ENCODE measurements at places on chromosomes 1 and 21. TPM values are rescaled to one million over a fixed set of nuclear protein-coding genes. Genes with fewer than 3 reads are reported as not detected.

HES2 gene
- total RNA-seq = not detected

IFNLR1 gene
- 0.49 TPM for total RNA-seq

NPHS2 gene
- total RNA-seq = not detected

YOD1 gene
- total RNA-seq = 15.3 TPM

RHBDL2 gene
- 0.22 TPM for total RNA-seq

NBPF20 gene
- 4.7 TPM for total RNA-seq

TTLL7 gene
- 15.7 TPM for total RNA-seq

CD247 gene
- total RNA-seq = 5.2 TPM

MIGA1 gene
- 29.4 TPM for total RNA-seq

ASPM gene
- total RNA-seq = 0.45 TPM

DNA sequence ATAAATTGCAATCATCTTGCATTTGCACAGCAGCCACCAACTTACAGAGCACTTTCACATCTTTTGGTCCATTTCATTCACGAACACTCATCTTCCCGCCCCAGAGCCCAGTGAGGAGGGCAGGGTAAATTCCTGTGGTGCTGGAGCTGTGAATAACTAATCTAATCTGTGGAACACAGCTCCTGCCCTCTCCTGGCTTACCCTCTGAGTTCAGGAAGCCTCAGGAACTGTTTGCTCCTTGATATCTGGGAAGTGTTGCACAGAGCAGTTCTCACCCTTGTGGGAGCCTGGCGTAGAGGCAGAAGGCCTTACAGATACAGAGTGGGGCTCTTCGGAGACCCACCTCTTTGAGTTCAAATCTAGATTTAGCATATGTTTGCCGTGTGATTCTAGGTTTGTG lies 11.6 kb upstream of the RD3 start:
- DNase-seq = no peak

DNA sequence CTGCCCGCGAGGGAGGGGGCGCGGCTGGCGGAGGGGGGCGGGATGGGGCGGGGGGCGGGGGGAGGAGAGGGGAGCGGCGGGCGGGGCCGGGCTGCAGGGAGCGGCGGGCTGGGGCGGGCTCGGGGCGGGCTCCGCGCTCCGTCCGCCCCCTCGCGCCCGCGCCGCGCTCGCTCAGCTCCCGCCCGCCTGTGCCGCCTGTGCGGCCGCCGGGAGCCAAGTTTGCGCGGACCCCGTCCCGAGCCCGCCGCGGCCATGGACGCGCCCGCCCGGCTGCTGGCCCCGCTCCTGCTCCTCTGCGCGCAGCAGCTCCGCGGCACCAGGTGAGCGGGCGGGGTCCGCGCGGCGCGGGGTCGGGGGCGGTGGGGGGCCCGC lies at the start of gene GABRD:
GABRD (plus strand) TSS at position 174 of the 372 bp plus-strand sequence; CDS start at position 253, 79 bp downstream.
- no peak for DNase-seq

GRCh38 chr1:222097588-222097987 lies 355.7 kb upstream of the DUSP10 start:
- DNase-seq = no peak

DNA sequence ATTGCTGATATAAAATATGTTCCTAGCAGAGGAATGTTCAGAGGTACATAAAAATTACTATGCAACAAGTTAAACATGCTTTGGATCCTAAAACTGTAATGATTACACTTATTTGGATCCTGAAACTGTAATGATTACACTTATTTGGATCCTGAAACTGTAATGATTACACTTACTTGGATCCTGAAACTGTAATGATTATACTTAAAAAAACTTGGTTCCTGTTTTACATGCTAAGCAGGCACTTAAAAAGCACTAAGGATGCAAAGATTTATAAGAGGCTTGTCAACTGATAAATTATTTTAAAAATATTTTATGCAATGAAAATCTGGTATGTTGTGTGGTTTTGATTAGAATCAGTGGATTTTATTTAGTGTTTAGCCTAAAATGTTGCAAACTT lies 47.7 kb downstream of the ZNHIT6 start:
- no peak for DNase-seq

- no peak for DNase-seq
These were observed 7.8 kb downstream of the PSMB2 start for GRCh38 chr1:35633547-35633946.

DNA sequence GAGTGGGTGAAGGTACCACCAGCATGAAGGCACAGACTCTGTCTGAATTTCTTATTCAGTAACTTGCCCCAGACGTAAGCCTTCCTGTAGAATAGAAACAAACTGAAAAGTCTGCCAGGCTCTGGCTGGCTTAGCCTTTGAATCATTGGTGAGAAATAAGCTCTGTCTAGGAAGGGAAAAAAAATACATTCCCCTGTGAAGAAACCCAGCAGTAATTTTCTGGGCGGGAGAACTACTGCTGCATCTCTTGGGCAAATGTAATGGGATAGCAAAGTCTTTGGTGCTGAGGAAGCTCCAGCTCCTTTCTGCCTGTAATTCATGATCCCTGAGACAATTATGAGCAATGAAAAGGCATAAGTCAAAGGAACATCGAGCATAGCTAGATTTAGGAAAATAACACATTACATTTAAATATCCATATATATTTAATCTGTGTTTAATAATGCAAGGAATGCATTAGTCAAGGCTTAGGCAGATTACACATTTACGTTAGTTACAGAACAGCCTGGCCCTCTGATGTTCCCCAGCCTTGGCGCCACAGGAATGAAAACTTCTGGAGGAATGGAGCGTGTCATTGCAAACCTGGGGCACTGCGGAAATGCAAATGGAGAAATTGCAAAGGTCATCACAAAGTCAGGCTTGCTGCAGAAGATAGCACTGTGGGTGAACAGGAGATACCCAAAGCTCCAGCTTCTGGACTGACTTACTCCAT lies 216.3 kb upstream of the CAMK1G start:
- DNase-seq = no peak

DNA sequence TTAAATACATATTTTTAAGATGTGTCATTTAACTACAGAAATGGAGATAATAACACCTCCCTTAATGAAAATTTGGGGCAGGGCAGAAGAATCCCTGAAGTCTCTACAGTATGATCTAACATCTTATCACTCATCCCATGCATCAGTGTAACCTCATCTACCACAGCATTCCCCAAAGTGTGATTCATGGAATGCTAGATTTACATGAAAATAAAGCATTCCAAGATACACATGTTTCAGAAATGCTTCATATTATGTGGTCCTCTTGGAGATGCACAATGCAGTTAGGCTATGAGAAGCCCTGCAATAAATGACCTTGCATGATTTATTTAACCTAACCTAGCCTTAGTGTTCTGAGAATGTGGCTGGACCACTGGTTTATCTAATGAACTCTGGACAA lies 166.9 kb upstream of the SYT6 start:
- DNase-seq = no peak

DNA sequence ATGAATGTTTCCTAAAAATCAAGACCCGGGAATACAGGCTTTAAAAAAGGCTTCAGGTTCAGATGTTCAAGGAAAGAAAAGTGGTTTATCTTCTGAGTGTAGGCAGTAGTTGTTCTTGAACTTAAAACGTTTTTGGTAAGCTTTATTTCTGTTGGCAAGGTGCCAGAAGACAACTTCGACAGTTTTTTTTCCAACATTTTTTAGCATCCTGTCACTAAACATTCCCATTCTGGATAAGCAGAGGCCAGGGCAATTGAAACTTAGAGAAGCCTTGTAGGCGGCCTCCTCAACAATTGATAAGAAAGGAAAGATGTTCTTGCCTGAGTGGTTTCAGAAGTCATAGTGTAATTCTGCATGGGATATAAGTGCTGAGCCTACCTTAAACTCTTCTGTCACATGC lies 66.7 kb downstream of the PATJ start:
- no peak for DNase-seq

DNA sequence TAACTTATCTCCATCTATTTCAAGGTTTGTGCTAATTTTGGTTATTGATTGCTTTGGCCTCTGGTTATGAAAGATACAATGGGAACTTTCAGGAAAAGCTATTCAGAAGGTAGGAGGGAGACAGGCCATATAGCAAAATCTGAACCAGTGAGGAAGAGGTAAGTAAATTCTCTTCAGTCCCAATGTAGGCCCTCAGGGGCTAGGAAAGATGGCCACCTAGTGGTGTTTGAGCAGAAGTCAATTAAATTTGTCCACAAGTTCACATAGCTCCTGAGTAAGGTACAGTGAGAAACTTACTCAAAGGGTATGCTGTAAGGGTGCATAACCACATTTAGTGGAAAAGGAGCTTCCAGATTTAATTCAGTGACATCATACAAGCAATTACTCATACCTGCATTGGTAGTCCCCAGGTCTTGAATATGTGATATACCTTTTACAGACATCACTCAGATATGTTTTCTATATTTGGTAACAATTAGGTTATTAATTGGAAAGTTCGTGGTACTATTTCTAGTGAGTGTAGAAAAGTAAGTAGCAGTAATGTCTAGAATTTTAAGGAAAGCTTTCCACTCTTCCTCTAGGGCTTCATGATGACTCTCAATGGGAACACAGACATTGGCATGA lies 21.4 kb upstream of the FMO1 start:
- DNase-seq = no peak

DNA sequence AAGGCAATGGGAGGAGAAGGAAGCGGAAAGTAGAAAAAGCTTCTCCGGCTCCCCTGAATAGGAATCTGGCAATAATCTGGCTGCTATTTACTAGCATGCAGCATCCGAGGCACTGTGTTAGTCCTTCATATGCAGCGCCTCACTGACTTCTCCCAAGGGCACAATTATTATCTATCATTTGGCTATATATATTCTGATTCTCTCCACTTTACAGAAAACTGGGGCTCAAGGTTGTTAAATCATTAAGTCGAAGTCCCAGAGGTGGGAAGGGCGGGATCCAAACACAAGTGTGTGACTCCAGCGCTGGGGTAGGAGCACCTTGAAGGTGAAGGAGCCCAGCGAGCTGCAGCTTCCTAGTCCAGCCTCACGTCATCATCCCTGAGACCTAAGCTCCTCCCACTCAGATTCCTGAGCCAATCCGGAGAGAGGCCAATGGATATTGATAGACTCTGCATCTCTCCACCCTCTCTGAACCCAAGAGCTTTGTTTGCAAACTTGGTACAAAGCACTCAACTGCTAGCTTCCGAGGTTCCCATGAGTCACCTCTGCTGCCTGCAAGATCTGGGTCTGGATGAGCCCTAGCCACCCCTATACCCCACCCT lies 16.6 kb upstream of the EYA3 start:
- no peak for DNase-seq

DNA sequence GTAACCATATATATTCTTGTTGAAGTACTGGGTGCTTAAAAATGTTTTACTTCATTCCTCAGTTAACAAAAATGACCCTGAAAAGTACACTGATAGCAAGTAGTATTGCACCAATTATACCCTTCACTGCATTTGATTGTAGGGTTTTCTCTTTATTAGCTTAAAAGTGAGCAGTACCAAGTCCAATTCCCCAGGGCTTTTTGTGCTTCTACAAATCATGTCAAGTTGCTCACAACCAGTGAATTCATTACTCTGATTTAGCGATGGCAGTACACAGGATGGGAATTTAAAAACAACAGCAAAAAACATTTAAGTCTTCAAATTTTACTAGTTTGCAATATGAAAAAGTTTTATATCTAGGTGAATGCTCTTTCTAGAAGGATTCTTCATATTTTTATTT lies 436.4 kb downstream of the PTBP2 start:
- no peak for DNase-seq

GRCh38 chr1:246508897-246509688 lies 2.0 kb upstream of the SMYD3 start:
- no peak for DNase-seq

GRCh38 chr1:95119273-95119672 lies 2.1 kb downstream of the TLCD4 start:
- no peak for DNase-seq

- no peak for DNase-seq
These were observed 527.3 kb downstream of the PLPP3 start for GRCh38 chr1:56052041-56052440.

- DNase-seq = no peak
These were observed 223.6 kb downstream of the SRGAP2C start for GRCh38 chr1:121408354-121408753.

GRCh38 chr1:223212441-223212840 lies 69.4 kb upstream of the TLR5 start:
- no peak for DNase-seq

DNA sequence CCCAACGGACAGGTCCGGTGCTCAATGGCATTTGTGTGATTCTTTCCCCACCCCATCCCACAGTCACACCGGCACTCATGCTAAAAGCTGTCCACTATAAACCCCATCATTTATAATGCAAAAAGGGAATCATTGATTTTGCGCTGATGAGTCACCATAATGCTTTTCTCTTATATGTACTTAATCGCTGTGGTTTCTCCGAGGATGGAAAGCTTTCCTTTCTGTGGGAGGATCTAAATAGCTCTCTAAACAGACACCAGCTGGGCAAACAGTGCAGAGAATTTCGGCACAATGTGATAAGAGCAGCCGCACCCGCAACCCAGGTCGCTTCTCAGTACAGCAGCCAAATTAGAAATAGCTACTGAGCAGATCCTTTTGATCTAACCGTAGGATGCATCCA lies 85.6 kb downstream of the SETD4 start:
- no peak for DNase-seq

GRCh38 chr1:68484618-68485017 lies 12.3 kb downstream of the DEPDC1 start:
- no peak for DNase-seq

DNA sequence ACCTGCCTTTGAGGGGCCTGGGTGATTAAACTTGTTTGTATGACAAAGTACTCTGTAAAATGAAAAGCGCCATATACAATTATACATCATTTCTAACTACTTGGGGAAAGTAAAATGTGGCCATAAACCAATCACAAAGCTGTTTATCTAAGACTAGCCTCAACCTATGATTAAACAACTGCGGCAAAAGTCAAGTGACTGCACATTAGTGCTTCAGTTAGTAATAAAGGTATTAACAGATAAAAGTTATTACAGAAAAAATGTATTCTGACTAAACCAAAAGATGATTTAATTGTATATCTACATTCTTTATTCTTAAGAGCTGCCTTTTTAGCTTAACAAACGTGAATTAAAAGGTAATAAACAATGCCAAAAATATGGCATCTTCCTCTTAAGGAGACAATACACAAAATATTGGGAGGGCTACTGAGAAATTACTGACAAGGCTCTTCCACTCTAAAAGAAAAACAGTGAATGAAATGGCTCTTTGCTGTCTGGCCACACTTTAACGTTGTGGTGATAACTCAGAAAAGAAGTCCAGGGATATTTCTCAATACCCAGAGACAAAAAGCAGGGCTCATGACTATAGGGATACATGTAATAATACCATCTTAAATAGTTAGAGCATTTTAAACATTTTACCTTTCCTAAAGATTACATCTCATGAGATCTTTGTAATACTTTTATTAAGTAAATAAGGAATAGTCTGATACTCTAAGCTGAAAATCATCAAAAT lies 8.6 kb downstream of the ARHGAP29 start:
- DNase-seq = no peak

- no peak for DNase-seq
These were observed 35.7 kb downstream of the EDN2 start for GRCh38 chr1:41448821-41449220.

DNA sequence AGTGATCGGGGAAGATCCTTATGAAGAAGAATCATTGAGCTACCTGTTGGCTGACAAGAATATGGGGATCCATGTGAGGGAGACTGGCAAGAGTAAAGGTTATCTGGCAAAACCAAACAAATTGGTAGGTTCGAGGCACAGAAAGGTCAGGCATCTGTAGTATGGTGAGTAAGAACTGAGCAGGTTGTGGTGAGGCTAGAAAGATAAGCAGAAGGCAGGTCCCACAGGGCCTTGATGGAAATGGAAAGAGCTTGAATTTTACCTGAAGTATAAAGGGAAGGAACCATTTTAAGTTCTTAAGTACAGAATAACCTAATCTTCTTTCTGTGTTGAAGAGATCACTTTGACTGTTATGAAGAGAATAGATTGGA lies 11.1 kb downstream of the PTPRC start:
- no peak for DNase-seq
